A549 treated with dexamethasone at 1 μM for 4 hours (cell line): ENCODE measurements at places on chromosomes 7 and 10. TPM values are rescaled to one million over a fixed set of nuclear protein-coding genes. Genes with fewer than 3 reads are reported as not detected.

The EN2 gene
- 0.61 to 1.1 TPM (median 0.90 TPM) in 5 replicates for total RNA-seq

The MGMT gene
- 6.1 to 7.2 TPM (median 6.5 TPM) in 5 replicates for total RNA-seq

The NRCAM gene
- total RNA-seq = 98.0 to 135 TPM (median 119 TPM) in 5 replicates

The HECW1 gene
- 15.9 to 20.5 TPM (median 19.2 TPM) in 5 replicates for total RNA-seq

The ZFAND2A gene
- total RNA-seq = 48.5 to 52.3 TPM (median 51.0 TPM) in 5 replicates

The FAM237B gene
- total RNA-seq = 0.02 to 0.06 TPM (median 0.03 TPM) in 5 replicates

The MYH16 gene
- total RNA-seq = 0.25 to 0.70 TPM (median 0.40 TPM) in 5 replicates

The UTF1 gene
- total RNA-seq = not detected in 5 replicates

The PRKG1 gene
- 0.01 TPM in 3 of 5 replicates, not detected in the others for total RNA-seq

The SH2D4B gene
- total RNA-seq = 0.05 to 0.19 TPM (median 0.07 TPM) in 5 replicates

The PAOX gene
- 1.4 to 2.5 TPM (median 2.0 TPM) in 5 replicates for total RNA-seq

The PAPOLB gene
- not detected in 5 replicates for total RNA-seq

The THSD7A gene
- 1.8 to 4.0 TPM (median 2.3 TPM) in 5 replicates for total RNA-seq

The ENO4 gene
- total RNA-seq = 0.10 to 0.49 TPM (median 0.38 TPM) in 5 replicates

The BHLHA15 gene
- total RNA-seq = 0.39 to 0.86 TPM (median 0.62 TPM) in 5 replicates

The SLC26A3 gene
- total RNA-seq = 0.07 TPM in 1 of 5 replicates, not detected in the others

The ECHDC3 gene
- total RNA-seq = 8.3 to 10.3 TPM (median 8.7 TPM) in 5 replicates

The LIPF gene
- not detected in 5 replicates for total RNA-seq

The HTR7 gene
- 0.14 to 0.39 TPM (median 0.18 TPM) in 5 replicates for total RNA-seq

The SEMA3D gene
- total RNA-seq = 0.04 to 0.10 TPM (median 0.07 TPM) in 5 replicates

The ALDH18A1 gene
- 48.0 to 52.9 TPM (median 51.4 TPM) in 5 replicates for total RNA-seq

The KDM7A gene
- total RNA-seq = 1.3 to 3.4 TPM (median 2.5 TPM) in 5 replicates

The TRPV5 gene
- total RNA-seq = not detected in 5 replicates

The NUTM2A gene
- 0.04 to 0.15 TPM (median 0.08 TPM) in 4 of 5 replicates, not detected in the other for total RNA-seq

The ADIRF gene
- 0.14 TPM in 1 of 5 replicates, not detected in the others for total RNA-seq

The MALSU1 gene
- total RNA-seq = 73.8 to 98.3 TPM (median 88.2 TPM) in 5 replicates

The CALCR gene
- 0.05 to 0.08 TPM (median 0.06 TPM) in 3 of 5 replicates, not detected in the others for total RNA-seq
